ENCODE measurements at places on chromosomes 4 and X.

DNA sequence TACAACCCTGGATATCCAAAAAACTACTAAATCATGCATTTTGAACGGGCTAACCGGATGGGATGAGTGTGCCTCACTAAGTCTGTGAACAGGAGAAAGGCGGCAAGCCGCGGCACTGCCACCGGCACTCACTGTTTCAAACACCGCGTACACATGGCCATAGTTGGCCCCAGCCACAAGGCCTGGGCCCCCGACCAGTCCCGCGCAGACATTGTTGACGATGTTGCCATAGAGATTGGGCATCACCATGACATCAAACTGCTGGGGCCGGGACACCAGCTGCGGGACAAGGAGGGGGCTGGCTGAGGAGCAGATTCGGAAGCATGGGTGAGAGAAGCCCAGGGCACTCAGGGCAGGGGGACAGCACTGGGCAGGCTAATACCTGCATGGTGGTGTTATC is 5.8 kb downstream of the SRPK3 start:
- DNase-seq = no peak

- no peak for DNase-seq
Measured at GRCh38 chrX:109777749-109778148, 44.7 kb upstream of the ACSL4 start.

DNA sequence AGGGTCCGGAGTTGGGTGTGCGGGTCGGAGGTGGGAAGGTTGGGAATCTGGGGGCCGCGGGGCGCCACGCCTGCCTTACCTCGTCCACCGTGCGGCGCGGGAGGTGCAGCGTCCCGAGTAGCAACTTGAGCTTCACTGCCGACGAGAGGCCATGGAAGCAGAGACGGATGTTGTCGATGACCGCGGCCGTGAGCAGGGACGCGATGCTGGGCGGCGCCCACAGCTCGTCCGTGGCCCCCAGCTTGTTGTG is 178 bp downstream of the NELFA start:
- no peak for DNase-seq

DNA sequence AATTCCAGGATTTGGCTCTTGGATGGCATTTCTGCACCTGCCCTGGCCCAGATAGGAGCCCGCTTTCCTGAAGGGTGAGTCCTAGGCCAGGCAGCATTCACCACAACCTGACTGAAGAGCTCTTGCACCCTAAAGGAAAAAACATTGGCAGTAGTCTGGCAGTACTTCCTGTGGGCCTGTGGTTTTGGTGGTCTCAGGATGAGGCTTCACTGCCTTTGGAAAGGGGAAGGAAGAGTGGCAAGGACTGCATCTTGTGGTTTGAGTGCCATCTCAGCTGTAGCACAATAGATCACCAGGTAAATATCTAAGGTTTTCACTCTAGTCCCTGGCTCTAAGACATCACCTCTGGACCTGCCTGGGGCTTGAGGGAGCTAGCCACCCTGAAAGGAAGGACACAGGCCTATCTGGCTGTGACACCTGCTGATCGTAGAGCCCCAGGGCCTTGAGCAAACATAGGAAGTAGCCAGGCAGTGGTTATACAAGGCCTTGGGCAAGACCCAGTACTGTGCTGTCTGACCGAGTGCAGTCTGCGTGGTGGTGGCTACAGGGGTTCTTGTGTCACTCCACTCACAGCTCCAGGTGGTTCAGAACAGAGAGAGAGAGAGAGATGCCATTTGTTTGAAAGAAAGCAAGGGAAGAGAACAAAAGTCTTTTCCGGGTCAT is 28.5 kb upstream of the PRRG1 start:
- DNase-seq = no peak

GRCh38 chr4:77159806-77160205 is 2.8 kb downstream of the CCNG2 start:
- no peak for DNase-seq

DNA sequence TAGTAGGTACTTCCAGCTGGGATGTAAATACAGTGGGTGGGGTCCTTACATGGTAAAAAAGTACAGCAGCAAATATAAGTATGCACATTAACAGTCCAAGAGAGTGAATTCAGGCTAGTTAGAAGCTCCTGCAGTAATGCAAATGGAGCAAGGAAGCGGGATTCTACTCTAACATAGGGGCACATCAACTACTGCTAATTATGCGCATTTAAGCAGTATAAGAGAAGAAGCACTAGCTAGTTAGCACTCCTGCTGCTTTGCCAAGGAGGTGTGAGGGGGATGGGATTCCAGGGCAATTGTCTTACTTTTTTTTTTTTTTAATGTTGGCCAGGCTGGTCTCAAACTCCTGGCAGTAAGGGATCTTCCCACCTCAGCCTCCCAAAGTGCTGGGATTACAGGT is 284.1 kb downstream of the CHIC1 start:
- no peak for DNase-seq

DNA sequence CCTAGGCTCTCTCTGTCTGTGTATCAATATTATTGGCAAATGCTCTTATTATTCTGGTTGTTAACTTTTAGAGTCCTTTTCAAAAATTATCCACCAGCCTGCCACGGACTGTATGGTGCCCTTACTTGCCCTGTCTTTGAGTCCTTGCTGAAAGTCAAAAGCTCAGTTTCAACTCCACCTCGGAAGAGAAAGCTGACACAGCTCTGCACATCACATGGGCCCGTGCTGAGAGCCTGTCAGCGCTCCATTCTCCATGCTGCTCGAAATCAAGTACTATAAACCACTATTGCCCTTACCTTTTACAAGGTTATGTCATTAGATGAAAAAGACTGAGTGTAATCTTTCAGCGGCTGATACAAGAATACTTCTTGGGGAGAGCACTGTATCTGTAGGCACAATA is 141.0 kb downstream of the CORIN start:
- DNase-seq = no peak

DNA sequence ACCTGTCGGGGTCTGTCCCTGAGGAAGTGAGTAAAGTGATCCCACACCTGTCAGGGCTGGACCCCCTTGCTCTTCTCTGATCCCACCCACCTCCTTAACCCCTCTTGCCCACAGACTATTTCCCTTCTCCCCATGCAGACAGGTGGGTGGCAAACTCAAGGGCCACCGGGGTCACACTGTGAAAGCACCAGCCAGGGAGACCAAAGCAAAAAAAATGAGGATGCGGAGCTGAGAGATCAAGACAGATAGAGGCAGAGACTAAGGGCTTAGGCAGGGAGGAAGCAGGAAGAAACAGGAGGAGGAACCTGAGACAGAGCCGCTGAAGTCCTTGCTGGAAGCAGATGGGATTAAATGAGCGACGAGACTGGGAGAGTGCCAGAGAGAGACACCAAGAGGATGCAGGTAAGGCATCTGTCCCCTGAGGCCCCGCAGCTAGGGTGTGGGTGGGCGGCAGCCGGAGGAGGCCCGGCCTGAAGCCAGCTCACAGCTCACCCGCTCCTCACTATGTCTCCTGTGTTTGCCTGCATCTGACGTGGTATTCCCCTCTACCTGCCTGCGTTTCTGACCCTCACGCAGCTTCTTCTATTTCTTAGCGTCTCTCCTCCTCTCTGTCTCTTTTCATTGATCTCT is 7.2 kb downstream of the TIMM17B start:
- DNase-seq = no peak

DNA sequence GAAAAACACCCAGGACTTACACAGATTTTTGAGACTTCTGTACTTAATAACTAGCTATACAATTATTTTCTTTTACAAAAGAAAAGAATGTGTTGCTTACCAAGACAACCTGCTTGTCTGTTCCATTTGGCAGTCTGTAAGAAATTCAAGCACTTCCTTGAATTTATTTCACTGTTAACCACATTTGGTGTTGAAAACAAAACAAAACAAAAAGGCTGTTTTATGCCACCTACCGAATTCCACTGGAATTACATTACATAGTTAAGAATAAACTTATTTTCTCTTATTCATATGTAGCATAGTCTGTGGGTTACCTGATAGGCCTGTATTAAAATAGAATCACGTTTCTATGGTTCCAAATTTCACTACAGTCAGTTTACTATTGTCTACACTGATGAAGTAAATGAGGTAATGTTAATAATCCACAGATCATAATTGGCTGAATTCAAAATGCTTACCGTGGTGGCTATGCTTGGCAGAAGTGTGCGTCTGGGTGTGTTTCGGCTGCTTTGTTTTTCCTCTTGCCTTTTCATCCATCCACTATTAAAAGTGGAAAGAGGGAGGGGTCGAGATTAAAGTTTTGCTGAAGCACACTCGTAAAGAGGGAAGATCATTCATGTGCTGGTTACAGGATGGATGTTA is at the start of gene TLR1:
Gene TLR1 (minus strand): TSS at position 138 of the 642 bp plus-strand sequence. CDS start 5,960 bp downstream, outside the sequence.
- DNase-seq = no peak

GRCh38 chr4:48290146-48290772 is 20.6 kb upstream of the TEC start:
- DNase-seq = no peak

GRCh38 chr4:106355193-106355592 is 13.4 kb downstream of the GIMD1 start:
- DNase-seq = no peak

GRCh38 chr4:74364256-74364651 is 691 bp upstream of the EREG start:
- DNase-seq = no peak

GRCh38 chr4:93908778-93909177 is 80.2 kb downstream of the ATOH1 start:
- no peak for DNase-seq

DNA sequence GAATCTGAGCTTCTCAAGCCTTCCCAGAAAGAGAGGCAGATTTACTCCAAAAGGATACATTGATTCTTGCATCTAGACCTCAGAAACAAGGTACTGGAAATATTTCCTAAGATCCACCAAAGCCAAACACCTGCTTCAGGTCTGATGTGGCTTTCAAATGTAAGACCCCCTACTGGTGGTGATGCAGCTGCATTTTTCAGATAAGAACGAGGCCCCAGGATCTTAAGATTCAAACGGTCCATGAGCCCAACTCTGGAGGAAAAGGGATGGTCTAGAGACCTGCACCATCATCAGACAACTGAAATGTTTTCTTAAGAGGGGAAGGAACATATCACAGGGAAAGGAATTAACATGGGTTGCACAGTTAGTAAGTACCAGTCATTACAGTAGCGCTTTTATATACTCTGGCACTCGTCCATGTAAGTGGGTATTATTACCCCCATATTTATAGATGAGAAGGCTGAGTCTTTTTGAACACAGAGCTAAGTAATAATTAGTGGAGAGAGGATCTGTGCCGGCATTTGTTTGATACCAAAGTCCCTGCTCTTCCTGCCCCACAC is 73.7 kb downstream of the LEF1 start:
- no peak for DNase-seq

DNA sequence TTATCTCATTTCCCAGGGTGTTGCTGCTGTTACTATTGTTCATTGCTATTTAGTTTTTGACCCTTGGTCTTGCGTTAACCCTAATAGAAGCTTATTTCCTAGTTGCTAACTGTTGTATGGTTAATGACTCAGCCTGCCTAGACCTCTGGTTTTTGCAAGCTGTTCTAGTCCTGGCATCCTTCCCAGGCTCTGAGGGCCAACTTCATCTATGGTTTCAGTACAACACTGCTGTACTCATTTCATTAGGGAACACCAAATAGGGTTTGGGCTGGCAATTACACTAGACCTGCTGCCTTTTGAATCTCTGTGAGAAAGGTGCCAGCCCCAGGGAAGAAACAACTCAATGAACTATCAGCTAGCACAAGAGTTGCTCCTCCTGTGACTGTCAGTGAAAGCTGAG is 59.6 kb downstream of the DCX start:
- no peak for DNase-seq

DNA sequence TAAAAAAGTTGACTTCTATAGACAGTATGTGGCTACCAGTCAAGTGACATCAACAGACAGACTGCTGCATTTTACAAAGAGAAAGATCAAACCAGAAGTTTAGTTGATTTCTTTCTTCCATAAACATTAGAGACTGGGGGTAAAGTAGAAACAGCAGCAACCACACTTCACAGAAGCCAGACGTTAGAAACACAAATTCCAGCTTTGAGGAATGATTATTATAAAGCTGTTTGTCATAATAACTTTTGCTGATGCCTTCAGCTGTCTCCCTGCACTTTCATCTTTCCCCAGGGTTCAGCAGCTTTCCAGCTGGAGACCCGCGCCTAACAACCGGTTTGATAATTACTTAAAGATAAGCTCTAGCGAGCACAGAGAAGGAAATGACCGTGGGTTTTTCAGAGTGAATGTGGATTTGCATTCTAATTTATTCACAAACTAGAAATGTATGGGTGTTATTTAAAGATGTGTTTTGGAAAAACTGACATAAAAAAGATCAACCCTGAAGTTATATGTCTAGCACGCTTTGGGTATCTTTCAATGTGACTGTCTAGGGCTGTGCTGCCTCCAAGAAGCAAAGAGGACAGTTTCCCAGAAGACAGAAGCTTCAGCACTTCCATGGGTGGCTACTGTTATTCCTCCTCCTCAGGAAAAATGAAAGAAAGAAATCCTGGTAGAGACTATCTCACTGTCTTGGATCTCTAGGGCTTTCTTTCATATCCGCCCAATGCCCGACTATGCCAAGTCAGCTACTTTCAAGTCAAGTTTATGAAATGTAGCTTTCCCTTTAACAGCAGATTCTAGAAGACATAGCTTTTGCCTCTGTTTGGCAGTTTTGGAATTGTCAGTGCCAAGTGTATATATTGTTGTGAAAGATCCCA is 15.0 kb upstream of the ENAM start:
- no peak for DNase-seq

- DNase-seq = no peak
Measured at GRCh38 chr4:113607998-113608397, 153.5 kb downstream of the CAMK2D start.

- no peak for DNase-seq
Measured at GRCh38 chr4:2007804-2008670, 737 bp downstream of the NELFA start.

GRCh38 chr4:27934871-27935270 is 1074.2 kb downstream of the STIM2 start:
- DNase-seq = no peak

DNA sequence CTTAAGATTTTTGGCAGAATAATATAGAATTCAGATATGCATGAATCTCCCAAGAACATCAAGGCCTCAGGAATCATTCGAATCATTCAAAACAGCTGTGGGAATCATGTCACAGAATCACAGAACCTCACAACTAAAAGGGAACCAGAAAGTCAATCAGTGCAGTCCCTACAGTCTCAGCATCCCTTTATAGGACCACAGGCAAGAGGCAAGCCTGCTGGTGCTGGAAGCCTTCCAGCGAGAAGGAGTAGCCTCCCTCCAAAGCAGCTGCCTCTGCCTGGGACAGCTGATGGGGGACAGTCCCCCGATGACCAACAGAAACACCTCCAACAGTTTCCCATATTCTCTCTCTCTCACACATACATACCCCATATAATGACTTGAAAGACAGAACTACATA is 20.7 kb downstream of the QDPR start:
- no peak for DNase-seq

DNA sequence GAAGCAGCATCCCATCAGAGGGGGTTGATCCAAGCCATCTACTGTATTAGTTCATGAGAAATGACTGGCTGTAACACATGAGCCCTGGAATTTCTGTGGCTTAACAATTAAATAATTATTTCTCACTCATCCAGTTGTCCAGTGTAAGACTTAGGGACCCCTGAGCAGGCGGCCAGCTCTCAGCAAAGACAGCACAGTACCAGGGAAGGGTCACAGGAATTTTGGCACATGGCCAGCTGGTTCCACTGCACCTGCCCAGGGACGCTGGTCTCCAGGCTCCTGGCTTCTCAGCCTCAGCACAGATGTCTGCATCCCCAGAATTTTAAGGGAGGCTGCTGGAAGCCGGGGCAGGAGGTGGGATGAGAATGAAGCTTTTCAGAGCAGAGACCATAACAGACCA is 93.7 kb upstream of the DHRSX start:
- no peak for DNase-seq

All from cortex of kidney (tissue), 1 donor.